ENCODE measurements at places on chromosomes 4 and X. TPM values are rescaled to one million over a fixed set of nuclear protein-coding genes. Genes with fewer than 3 reads are reported as not detected.

GRCh38 chr4:138452826-138453225, 210.7 kb upstream of the SLC7A11 start:
- DNase-seq, result no peak
- no peaks in the 10 kb centered on the region for H3K27me3 ChIP-seq
- H3K4me3 ChIP-seq, result no peak overlapping the region
- no peaks in the 10 kb centered on the region for H3K36me3 ChIP-seq
- no peak overlapping the region for H3K27ac ChIP-seq

GRCh38 chrX:13397878-13398818, 78.3 kb upstream of the ATXN3L start:
- no peaks in the 10 kb centered on the region for H3K27me3 ChIP-seq
- H3K4me3 ChIP-seq, result no peak overlapping the region
- DNase-seq, result no peak
- no peaks in the 10 kb centered on the region for H3K4me1 ChIP-seq
- H3K27ac ChIP-seq, result no peak overlapping the region
- no peaks in the 10 kb centered on the region for H3K36me3 ChIP-seq

- H3K4me3 ChIP-seq, result no peak overlapping the region
- no peak for DNase-seq
- H3K36me3 ChIP-seq, result no peaks in the 10 kb centered on the region
- no peak overlapping the region for H3K27ac ChIP-seq
- H3K27me3 ChIP-seq, result no peaks in the 10 kb centered on the region
- H3K4me1 ChIP-seq, result no peaks in the 10 kb centered on the region
Observed at GRCh38 chrX:108417257-108417656, 21.0 kb downstream of the COL4A6 start.

DNA sequence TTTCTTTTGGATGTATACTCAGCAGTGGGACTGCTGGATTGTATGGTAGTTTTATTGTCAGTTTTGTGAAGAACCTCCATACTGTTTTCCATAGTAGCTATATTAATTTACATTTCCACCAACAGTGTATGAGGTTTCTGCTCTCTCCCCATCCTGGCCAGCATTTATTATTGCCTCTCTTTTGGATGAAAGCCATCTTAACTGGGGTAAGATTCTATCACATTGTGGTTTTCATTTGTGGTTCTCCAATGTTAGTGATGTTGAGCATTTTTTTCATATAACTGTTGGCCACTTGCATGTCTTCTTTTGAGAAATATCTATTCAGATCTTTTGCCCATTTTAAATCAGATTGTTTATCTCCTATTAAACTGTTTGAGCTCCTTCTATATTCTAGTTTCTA, 27.6 kb downstream of the QRFPR start:
- no peak overlapping the region for H3K27ac ChIP-seq
- H3K4me1 ChIP-seq, result no peaks in the 10 kb centered on the region
- no peak overlapping the region for H3K4me3 ChIP-seq
- no peaks in the 10 kb centered on the region for H3K36me3 ChIP-seq

- H3K4me3 ChIP-seq, result no peak overlapping the region
- DNase-seq, result no peak
- no peaks in the 10 kb centered on the region for H3K4me1 ChIP-seq
- H3K27me3 ChIP-seq, result no peaks in the 10 kb centered on the region
- H3K27ac ChIP-seq, result no peak overlapping the region
Observed at GRCh38 chr4:66539745-66540144, 869.5 kb upstream of the EPHA5 start.

DNA sequence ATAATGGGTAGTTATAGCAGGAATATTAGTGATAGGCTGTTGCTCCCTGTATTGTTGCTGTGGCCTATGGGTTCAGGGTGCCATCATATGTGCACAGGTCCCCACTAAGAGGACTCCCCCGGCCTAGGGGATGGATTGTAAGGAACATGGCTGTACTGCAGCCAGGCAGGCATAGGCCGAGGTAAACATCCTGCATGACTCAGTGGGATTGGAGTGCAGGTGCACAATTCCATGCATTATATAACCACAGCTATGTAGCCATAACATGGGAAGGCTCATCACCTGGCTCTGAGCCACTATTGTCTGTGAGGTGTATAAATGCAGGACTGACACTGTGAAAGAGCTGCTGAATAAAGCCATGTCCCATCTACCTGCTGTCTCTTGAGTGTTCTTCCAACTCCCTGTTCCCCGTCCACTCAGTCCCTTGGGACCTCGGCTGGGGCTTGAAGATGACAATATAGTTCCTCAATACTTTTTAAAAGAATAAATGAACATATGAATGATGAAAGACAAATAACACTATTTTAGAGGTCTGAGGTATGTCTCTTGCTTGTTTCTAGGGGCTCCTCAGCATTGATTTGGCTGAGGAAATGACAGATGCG, 425.2 kb downstream of the IDS start:
- H3K27me3 ChIP-seq, result no peaks in the 10 kb centered on the region
- H3K4me3 ChIP-seq, result no peak overlapping the region
- DNase-seq, result no peak
- no peak overlapping the region for H3K27ac ChIP-seq
- no peaks in the 10 kb centered on the region for H3K36me3 ChIP-seq
- H3K4me1 ChIP-seq, result no peaks in the 10 kb centered on the region

GRCh38 chr4:41556526-41556925, 18.6 kb downstream of the LIMCH1 start:
- no peak overlapping the region for H3K27ac ChIP-seq
- no peaks in the 10 kb centered on the region for H3K4me1 ChIP-seq
- H3K4me3 ChIP-seq, result no peak overlapping the region
- DNase-seq, result no peak
- no peaks in the 10 kb centered on the region for H3K27me3 ChIP-seq

DNA sequence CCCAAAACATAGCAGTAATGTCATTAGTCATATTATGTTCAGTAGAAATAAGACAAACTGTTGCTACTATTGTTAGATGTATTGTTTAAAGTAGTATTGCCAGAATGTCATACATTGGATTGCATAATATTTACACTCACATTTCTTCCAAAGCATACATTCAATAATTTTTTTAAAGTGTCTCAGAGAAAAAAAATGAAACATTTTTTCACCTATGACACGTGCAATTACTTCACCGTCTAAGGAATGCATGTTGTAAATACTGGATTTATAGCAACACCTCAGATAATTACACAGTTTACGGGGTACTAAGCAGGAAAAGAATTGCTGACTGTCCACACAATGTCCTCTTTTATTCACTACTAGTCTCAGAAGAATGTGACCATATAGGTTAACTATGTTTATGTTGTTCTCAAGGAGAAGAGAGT, 162.1 kb downstream of the PCDH18 start:
- no peaks in the 10 kb centered on the region for H3K4me1 ChIP-seq
- H3K36me3 ChIP-seq, result no peaks in the 10 kb centered on the region
- no peak overlapping the region for H3K27ac ChIP-seq
- no peaks in the 10 kb centered on the region for H3K27me3 ChIP-seq
- H3K4me3 ChIP-seq, result no peak overlapping the region

Gene TMSB15A
- polyA plus RNA-seq, result 1.8 TPM

Gene INTU
- polyA plus RNA-seq, result 0.85 TPM

Measured in spleen (tissue), 13 donors.